D341Med (cell line): ENCODE measurements at places on chromosomes 3 and 15.

- DNase-seq, result no peak
Observed at GRCh38 chr3:72105306-72105705, 320.4 kb upstream of the PROK2 start.

GRCh38 chr15:97976766-97977503, 16.4 kb downstream of the ARRDC4 start:
- no peak for DNase-seq

- DNase-seq, result no peak
Observed at GRCh38 chr15:78082106-78082742, 4.7 kb upstream of the TBC1D2B start.

DNA sequence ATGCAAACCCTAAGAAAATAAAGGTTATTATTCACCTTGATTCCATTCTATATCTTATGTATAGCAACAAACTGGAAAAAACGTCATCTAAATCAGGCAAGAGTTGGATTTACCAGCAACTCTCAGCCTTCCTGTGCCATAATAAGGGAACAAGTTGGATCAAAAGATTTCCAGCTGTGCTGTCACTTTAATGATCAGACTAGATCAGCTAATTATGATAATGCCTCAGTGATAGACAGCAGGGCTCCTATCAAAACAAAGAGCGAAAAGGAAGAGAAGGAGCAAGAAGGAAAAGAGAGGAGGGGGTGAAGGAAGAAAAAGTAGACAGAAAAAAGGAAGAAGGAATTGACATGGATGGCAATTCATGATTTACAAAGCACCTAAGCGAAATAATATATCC, 36.7 kb upstream of the BCL6 start:
- DNase-seq, result no peak

GRCh38 chr15:48785195-48785594, 25.7 kb downstream of the CEP152 start:
- DNase-seq, result no peak

GRCh38 chr3:111454551-111454950, 87.4 kb upstream of the CD96 start:
- DNase-seq, result no peak

- DNase-seq, result peak; percentile 87
Observed at GRCh38 chr3:42032693-42033349, 58.3 kb upstream of the TRAK1 start.

- no peak for DNase-seq
Observed at GRCh38 chr3:43062564-43063040, 43.3 kb downstream of the POMGNT2 start.

DNA sequence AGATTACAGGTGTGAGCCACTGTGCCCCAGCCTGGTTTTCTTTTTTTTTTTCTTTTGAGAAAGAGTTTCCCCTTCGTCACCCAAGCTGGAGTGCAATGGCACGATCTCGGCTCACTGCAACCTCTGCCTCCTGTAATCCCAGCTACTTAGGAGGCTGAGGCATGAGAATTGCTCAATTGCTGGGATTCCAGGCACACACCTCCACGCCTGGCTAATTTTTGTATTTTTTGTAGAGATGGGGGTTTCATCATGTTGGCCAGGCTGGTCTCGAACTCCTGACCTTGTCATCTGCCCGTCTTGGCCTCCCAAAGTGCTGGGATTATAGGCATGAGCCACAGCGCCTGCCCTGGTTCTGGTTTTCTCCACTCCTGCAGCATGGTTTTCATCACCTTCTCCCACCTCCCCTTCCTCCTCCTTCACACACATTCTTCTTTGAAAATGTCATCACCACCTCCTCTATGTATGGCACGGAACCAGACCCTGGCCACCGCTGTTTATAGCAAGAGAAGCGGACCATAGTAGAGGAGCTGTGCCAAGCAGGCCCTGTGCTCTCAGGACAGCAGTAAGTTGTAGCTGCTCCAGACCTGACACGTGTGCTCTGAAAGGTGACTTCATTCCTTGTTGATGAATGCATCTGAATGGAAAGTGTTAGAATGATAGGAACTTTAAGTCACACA, 14.6 kb upstream of the AHSG start:
- DNase-seq, result no peak

DNA sequence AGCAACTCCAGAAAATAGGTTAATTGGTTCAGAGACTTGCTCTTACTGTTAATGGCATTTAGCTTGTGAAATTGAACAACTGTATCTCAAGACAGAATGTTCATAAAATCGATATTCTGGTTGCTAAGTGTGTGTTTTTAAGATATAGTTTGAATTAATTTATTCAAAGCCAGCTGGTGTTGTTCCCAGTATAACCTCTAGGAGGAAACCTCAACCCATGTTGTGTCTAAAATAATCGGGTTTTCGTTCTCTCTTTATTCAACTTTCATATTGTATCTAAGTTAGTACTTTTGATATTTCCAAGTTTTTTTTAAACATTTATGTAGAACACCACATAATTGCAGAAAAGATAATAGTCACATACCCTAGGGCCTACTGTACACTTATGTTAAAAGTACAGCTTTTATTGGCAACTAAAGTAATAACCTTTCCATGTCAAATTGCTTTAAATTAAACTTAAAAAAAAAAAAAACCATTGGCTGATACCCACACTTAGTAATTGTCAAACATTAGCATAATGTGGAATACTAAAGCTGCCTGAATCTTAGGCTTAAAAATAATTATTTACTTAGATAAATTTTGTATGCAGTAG, 90.9 kb downstream of the SAMMSON start:
- DNase-seq, result peak; percentile 48

DNA sequence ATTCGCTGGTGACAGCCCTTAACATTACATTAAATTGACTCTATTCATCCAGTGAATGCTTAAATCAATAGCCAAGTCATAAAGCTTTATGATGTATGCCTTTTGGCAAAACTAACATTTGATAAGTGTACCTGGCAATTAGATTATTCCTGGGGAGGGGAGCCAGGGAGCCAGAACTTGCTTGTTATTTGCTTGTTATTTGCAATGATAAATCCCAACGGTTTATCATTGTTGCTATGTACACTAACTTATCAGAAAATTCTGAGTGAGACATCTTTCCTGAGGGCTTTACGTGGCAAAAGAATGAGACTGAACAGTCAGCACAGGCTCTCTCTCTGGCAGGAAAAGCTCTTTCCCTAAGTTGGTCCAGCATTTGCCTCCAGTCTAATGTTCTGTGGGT, 35.8 kb upstream of the FBN1 start:
- no peak for DNase-seq

DNA sequence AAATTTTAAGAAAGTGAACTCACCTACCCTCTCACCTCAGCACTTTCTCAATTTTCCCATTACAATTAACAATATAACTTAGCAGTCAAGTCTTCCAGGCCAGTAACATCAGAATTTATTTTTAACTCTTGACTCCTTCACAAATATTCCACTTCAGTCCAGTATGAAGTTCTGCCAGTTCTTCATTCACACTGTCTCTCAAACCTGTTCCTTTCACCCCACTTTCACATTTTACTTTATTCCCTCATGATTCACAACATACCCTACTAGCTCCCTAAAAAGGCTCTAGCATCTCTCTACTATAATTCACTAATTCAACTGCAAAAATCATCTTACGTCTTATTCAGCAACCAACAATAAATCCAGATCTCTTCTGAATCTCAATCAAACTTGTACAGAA, 3.8 kb downstream of the GSK3B start:
- no peak for DNase-seq

DNA sequence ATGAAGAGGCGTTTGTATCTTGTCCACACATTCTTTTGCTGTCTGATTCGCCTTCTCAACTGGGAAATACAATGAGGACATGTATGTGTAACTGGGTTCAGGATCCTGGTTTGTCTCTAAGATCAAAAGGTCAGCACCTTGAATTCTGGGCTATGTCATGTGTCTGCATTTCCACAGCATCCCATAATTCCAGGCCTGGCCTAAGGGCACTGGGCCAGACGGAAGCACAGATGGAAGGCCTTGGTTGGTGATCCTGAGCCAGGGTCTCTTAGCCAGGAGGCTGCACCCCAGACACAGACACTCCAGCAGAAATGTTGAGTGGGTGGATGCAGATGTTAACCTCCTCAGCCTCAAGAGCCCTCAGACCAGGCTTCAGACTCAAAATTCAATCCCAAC, 23.7 kb upstream of the HERC1 start:
- no peak for DNase-seq

- DNase-seq, result no peak
Observed at GRCh38 chr3:169150343-169150742, 513.2 kb downstream of the MECOM start.

GRCh38 chr3:177579419-177579818, 382.1 kb upstream of the TBL1XR1 start:
- DNase-seq, result no peak

- DNase-seq, result peak; percentile 74
Observed at GRCh38 chr15:29968099-29968894, 114.5 kb upstream of the GOLGA8J start.

- DNase-seq, result no peak
Observed at GRCh38 chr15:38149315-38149714, 103.3 kb upstream of the SPRED1 start.

DNA sequence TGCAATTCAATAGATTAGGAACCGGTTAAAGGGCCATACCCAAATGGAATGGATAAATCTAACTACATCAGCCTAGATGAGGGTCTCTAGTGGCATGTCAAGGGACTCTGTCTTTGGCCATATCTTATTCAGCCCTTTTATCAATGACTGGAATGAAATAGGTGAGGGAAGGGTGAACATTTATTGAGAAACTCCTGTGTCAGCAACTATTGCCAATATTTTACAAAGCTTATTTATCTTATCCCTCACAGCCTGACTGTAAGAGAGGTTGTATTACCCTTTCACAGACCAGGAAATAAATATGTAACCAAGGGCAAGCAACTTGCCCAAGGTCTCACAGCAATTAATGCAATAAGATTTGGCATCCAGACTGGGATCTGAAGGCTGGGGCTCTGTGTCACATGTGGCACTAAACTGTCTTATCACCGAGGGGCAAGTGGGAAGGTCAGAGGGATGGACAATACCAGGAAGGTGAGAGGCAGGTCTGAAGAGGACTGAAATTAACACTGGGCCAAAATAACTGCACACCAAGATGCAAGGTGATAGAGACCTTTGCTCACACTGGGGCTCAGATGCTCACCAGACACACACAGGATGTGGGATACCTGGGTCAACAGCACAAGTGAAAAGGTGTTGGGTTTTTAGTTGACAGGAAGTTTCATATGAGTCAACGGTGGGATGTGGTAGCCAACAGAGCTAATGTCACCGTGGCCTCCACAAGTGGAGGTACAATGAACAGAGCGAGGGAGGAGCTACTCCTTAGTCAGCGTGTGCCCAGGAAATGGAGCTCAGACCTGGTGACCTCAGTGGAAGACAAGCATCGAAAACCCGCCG, 261.3 kb downstream of the RPLP1 start:
- no peak for DNase-seq

- peak; percentile 48 for DNase-seq
Observed at GRCh38 chr3:47852604-47853602, 50.0 kb downstream of the DHX30 start.

- no peak for DNase-seq
Observed at GRCh38 chr3:192494174-192494573, 233.2 kb downstream of the FGF12 start.

DNA sequence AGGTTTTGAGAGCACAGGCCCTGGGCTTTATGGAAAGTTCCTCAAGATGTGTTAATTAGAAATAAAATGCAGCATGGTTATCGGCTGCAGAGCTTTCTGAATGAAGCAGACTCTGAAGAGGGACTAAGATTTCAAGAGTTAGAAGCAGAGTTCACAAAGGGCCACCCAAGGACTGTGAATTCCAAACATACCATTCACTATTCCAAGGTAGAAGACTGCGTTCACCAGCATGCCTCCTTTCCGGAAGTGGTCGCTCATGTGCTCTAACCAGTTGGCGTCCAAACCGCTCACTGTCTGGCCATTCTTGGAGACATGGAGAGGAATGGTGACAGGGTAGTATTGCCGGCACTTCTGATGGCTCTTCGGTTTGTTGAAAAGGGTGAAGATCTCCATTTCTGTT, 104.9 kb downstream of the OXNAD1 start:
- DNase-seq, result no peak

GRCh38 chr3:98613616-98614015, 20.2 kb upstream of the CPOX start:
- DNase-seq, result no peak

GRCh38 chr3:30698549-30698948, 92.1 kb downstream of the TGFBR2 start:
- no peak for DNase-seq

DNA sequence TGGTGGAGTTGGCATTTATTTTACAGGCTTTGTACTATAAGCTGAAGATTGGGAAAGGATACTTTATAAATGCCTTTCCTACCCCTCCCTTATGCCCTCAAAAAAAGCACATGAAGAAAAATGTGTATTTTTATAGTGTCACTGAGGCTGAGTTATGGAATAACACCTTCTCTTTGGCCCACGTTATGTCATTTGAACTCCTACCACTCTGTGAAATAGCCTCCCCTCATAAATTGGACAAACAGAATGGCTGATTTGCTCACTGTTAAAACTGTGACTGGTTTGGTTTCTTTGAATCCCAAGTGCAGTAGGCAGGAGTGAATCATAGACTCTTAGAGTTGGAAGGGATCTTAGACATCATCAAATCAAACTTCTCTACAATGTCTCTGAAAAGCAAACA, 95.2 kb upstream of the SKOR1 start:
- no peak for DNase-seq

- DNase-seq, result no peak
Observed at GRCh38 chr3:192927016-192927415, 9.4 kb upstream of the MB21D2 start.

- no peak for DNase-seq
Observed at GRCh38 chr3:147415874-147416273, 6.7 kb downstream of the ZIC1 start.

DNA sequence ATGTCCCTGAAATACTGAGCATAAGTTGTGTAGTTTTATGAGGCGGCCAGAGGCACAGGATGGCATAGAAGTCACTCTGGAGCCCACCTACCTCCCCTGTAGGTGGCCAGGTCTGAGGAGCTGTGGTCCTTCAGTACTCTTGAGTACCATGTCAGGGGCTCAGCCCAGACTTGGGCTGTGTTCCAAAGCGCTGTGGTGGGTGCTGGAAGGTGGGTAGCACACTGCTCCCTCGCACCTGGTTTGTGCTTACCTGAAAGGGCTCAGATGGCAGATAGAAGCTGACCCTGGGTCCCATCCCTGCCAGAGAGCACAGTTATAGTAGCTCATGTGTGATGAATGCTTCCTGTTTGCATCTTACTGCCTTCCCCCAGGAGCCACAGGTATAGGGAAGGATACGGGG, 15.5 kb downstream of the NISCH start:
- no peak for DNase-seq

GRCh38 chr3:181534781-181535221, 176.9 kb upstream of the SOX2 start:
- no peak for DNase-seq

- DNase-seq, result no peak
Observed at GRCh38 chr3:193944518-193944884, 191.4 kb upstream of the HES1 start.
